ENCODE measurements at places on chromosomes 4 and X.

DNA sequence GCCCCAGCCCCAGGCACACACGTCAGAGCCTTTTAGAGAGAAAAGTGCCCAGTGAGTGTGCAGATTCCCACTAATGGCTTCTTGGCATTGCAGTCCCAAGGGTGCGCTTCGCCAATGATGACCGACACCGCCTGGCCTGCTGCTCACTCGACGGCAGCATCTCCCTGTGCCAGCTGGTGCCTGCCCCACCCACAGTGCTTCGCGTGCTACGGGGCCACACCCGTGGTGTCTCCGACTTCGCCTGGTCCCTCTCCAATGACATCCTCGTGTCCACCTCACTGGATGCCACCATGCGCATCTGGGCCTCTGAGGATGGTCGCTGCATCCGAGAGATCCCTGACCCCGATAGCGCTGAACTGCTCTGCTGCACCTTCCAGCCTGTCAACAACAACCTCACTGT lies 2.9 kb downstream of the WDR13 start:
- DNase-seq = no peak

GRCh38 chrX:47802589-47802988 lies 34.1 kb upstream of the ZNF81 start:
- no peak for DNase-seq

DNA sequence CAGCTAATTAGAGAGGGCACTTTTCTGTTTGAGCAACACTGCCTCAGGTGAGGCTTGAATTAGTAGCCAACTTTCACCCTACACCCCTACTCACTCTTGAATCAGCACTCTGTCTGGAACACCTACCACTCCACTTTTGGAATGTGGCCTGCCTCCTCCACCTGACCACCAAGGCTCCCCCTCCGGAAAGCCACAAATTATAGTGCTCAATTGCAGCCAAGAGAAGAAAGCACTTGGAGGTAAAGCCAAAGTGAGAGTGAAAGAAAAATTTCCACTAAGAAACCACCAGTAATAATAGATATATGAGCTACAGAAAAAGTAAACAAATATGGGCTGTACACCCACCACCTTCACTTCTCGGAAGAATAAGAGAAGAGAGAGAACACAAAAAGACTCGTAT lies 41.1 kb downstream of the PPP3CA start:
- DNase-seq = no peak

- no peak for DNase-seq
Observed at GRCh38 chr4:1042352-1043055, 31.1 kb downstream of the FGFRL1 start.

GRCh38 chr4:126658411-126658810 lies 974.3 kb upstream of the INTU start:
- no peak for DNase-seq

GRCh38 chr4:169286562-169287301 lies 16.0 kb upstream of the SH3RF1 start:
- DNase-seq = no peak

DNA sequence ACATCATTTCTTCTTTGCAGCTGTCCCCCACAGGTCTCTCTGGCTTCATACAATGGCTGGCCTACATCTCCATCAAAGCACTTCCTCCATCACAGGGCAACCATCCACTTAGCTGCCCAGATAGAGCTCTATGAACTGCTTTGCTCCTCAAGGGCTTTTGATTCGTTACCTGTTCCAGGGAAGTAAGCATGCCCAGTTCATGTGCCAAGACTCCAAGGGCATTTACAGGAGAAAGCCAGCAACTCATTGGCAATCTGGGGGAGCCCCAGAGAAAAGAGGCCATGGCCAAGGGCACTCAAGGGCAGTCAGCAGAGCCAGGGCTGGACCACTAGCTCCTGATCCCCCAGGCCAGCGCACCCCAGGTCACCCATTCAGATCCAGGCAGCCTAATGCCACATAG lies 24.5 kb upstream of the ZNF185 start:
- no peak for DNase-seq

DNA sequence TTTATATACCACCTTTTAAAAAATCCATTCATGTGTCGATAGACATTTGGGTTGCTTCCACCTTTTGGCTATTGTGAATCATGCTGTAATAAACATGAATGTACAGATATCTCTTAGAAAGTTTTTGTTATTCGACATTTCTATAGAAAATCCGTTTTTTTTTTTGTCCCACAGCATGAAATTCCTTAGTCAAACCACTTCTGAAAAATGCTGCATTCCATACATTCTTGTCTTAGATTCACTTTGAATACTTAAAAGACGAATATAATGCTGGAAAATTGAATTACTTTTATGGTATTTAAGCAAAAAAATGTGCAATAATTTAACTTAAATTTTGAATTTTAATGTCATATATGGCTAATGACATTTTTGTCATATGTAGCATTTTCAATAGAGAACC lies 1345.5 kb downstream of the TECRL start:
- no peak for DNase-seq

GRCh38 chrX:29453333-29453732 lies 762.0 kb upstream of the MAGEB2 start:
- DNase-seq = no peak

DNA sequence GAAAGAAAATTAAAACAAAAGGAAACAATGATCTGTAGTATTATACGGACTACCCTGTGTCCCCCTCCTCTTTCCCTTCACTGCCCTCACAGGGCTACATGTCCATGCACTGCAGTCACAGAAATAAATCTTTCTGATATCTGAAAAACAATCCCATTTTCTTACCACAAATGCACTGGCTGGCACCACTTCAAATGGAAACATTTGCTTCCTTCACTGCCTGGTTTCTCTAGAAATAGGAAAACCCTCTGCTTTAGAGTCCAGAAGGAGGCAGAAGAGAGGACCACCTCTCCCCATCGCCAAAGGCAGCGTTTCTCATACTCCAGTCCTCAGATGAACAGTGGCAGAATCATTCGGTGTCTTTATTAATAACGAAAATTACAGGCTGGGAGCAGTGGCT lies 98.2 kb downstream of the GRIA3 start:
- DNase-seq = no peak

DNA sequence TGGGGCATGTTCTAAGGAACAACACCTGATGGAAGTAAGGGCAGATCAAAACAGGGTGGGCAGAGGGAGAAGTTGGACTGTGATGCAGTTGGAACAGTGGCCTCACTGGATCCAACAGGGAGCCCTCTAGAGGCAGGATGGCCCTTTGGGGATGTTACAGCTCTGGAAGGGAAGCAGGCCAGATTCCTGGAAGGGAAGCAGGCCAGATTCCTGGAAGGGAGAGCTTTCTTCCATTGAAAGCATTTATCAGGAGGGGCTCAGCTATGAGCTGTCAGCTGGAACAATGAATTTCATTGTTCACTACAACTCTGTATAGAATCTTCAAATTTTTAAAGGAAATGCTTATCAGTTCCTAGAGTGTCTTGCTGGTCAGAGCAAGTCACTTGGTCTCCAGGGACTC lies 17.7 kb downstream of the IL15 start:
- peak; percentile 40 for DNase-seq

- no peak for DNase-seq
Observed at GRCh38 chr4:180665481-180665880, 1577.7 kb upstream of the TENM3 start.

GRCh38 chr4:26937139-26937538 lies 76.5 kb downstream of the STIM2 start:
- no peak for DNase-seq

DNA sequence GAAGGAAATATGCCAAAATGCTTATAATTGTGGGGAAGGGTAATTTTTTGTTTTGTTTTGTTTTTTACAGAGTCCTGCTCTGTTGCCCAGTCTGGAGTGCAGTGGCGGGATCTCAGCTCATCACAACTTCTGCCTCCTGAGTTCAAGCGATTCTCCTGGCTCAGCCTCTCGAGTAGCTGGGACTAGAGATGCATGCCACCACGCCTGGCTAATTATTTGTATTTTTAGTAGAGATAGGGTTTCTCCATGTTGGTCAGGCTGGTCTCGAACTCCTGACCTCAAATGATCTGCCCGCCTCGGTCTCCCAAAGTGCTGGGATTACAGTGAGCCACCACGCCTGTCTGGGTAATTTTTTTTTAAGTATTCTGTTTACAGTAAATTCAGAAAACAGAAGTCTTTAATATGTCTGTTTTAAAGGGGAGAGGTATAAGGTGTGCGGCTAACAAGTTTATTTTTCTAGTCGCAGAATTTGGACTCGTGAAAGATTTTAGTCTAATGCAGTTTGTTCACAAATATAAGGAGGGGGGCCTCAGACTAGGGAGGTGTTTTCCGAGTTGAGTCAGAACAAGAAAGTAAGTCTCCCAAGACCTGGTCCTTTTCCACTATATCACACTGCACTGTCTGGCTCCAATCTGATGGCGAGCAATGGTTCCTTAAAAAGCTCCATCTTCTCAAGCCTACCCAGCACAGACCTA lies 1.5 kb downstream of the ACSL1 start:
- no peak for DNase-seq

All from umbilical cord (tissue), 2 donors.